NCI-H2029 treated with DMSO at 0.1 percent for 48 hours (cell line): ENCODE measurements at places on chromosomes 16 and 17.

GRCh38 chr16:14181371-14182050 is 110.4 kb downstream of the MRTFB start:
- no peak for DNase-seq

GRCh38 chr17:31313982-31314781 is at the start of gene EVI2B:
Gene EVI2B (minus strand): TSS chr17:31314054. CDS start chr17:31305609, 8,445 bp downstream.
- no peak for DNase-seq

GRCh38 chr16:5216441-5217080 is 119.0 kb upstream of the EEF2KMT start:
- no peak for DNase-seq

DNA sequence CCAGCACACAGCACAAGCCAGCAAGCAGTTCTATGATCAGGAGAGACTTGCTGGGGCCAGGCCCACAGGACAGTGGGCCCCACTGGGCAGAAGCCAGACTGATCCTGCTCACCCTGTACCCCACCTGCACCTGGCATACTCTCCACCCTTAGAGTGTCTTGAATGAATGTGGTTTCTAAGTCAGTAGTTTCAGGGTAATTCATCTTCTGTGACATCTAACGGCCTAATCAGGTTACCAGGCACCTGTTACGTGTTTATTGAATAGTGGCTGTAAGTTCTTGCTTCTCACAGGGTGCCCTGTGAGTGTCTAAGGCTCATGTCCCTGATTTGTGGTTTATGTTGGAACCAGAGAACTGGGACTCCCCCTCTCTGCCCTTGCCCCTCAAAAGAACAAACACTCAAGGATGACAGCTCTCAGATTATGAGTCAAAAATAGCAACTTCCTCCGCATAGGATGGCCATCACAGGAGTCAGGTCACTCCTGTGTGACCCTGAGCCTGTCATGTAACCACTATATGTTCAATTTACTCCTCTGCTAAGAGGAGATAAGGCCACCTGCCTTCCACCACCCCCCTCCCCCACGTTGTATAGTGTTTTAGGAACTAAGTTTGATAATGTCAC is 7.0 kb upstream of the OR2C1 start:
- DNase-seq: no peak

DNA sequence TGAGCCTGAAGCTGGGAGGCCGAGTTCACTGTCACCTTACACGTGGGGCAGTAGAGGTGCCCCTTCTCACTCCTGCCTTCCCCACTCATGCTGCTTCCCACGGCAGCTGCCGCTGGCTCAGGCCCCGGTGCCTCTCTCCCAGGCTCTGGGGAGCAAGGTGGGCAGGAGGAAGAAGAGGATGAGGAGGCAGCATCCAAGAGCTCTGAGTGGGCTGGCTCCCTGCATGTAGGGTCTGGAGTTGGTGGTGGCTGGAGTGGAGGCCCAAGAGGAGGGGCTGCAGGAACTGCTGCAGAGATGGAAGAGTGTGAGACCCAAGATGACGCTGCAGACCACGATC is 8.9 kb downstream of the NKIRAS2 start:
- no peak for DNase-seq

- no peak for DNase-seq
Observed at GRCh38 chr17:29640413-29640812, 17.7 kb upstream of the CORO6 start.

DNA sequence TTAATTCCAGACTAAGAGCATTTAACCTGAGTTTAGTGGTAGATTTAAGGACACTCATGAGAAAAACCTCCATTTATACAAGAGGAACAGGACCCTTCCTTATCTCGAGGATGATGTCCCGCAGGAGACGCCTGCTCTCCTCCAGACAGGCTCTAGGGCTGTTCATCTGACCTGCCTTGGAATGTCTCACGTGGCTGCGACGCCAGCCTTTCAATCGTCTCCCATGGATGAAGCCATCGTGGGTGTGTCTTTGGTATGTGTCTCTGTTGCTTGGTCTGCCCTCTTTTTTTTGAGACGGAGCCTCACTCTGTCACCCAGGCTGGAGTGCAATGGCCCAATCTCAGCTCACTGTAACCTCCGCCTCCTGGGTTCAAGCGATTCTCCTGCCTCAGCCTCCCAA is 16.5 kb downstream of the CHMP6 start:
- DNase-seq: no peak

DNA sequence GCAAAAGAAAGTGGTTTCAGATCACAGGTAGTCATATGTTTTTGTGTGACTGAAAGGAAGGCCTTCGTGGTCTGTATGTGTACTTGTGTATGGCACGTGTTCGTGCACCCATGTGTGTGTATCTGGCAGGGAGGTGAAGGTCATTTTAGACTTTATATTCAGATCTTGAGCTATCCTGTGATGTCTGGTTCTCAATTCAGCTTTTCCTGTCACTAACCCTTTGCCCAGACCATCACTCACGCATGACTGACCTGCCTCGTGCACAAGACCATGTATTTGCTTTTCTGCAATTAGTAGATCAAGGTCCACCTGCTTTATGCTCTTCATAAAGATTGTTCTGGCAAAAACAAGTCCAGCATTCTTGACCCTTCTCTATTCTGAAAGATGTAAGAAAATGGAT is 139.7 kb upstream of the MAF start:
- no peak for DNase-seq

DNA sequence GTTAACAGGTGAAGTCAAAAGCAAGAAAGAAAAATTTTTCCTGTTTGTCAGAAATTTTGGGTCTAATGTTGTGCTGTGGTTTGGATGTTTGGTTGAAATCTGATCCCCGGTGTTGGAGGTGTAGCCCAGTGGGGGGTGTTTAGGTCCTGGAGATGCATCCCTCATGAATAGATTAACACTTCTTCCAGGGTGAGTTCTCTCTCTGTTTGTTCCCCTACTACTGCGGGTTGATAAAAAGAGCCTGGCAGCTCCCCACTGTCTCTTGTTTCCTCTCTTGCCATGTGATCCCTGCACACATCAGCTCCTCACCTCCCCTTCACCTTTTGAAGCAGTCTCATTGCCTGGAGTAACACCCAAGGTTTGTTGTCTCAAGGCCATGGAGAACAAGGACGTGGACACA is 14.6 kb upstream of the CDH8 start:
- no peak for DNase-seq

GRCh38 chr17:75250009-75250471 is 11.4 kb downstream of the GGA3 start:
- no peak for DNase-seq

GRCh38 chr17:45299361-45299760 is 17.5 kb downstream of the MAP3K14 start:
- DNase-seq: no peak

- DNase-seq: no peak
Observed at GRCh38 chr16:80375513-80375912, 165.3 kb upstream of the DYNLRB2 start.

- DNase-seq: no peak
Observed at GRCh38 chr17:60393840-60394723, 2.1 kb upstream of the USP32 start.

DNA sequence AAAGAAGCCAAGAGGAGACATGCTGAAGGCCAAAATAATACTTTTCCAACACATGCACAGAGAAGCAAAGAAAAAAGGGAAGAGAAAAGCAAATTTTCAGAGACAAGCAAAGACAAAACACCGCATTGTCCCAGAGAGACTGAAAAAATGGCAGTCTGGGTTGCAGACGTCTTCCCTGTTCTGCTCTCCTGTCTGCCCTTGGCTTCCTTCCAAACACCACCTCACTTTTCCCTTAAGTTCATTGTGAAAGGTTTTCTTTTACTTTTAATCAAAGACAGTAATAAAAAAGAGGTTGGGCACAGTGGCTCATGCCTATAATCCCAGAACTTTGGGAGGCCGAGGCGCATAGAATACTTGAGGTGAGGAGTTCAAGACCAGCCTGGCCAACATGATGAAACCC is 21.2 kb upstream of the VAT1L start:
- DNase-seq: no peak

GRCh38 chr16:69511651-69512050 is 54.1 kb upstream of the NFAT5 start:
- DNase-seq: no peak

- DNase-seq: no peak
Observed at GRCh38 chr17:48556576-48557401, 11.9 kb upstream of the HOXB2 start.

DNA sequence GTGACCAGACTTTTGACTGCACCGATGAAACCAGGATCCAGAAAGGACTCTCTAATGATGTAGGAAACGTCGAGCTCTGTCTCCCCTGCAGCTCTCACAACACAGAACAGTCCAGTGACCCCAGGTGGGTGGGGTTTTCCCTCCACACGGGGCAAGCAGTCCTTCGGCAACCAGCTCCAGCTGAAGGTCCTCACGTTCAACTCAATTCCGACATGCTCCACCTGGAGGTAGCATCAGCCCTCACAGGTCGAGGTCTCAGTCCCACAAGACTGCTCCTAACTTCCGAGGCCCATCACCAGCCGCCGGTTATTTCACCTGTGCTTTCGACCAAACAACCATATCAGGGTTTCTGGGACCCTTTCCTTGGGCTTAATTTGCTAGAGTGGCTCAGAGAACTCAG is 28.2 kb downstream of the ITGAE start:
- no peak for DNase-seq

DNA sequence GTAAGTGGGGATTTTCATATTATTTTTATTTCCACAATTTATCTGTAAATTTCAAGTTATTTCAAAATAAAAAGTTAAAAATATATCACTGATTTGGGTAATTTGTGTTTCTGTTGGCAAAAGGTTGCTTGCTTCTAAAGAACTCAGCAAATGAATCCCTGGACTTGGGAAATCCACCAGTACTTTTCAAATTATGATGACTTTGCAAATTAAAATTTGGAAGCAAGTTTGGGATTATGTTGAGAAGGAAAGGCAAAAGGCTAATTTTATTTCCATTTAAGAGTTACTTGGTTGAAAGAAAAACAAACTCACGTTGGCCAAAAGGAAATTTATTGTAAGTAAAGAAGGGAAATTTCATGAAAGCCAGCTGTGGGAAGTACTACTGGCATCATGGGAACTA is 220.3 kb downstream of the MAP2K6 start:
- DNase-seq: no peak

- no peak for DNase-seq
Observed at GRCh38 chr17:78205124-78205775, 8.8 kb upstream of the BIRC5 start.

GRCh38 chr17:43987131-43988021 is 17.0 kb upstream of the NAGS start:
- no peak for DNase-seq

DNA sequence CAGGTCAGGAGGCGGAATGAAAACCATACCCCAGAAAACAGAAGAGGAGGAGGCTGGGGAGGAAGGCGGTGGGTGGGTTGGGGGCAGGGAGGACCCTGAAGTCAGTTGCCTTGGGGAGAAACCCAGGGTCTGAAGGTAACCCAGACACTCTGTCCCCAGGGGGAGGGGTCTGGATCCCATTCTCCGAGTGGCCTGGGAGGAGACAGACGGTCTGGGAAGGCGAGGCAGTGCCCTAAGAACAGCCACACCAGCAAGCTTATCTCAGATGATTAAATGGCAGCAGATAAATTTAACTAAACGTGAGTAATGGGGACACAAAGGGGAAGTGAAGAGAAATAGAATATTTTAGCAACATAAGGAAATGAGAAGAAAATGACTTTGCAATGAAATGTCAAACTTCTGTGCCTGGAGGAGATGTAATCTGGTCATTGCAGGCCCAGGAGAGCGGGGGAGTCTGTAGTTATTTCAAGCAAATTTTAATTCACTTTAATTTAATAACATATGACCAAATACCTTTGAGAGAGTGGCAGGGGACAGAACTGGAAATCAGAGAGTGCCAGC is 21.4 kb upstream of the ZFP90 start:
- DNase-seq: no peak

- DNase-seq: no peak
Observed at GRCh38 chr17:3004925-3005324, 58.5 kb downstream of the OR1D5 start.

DNA sequence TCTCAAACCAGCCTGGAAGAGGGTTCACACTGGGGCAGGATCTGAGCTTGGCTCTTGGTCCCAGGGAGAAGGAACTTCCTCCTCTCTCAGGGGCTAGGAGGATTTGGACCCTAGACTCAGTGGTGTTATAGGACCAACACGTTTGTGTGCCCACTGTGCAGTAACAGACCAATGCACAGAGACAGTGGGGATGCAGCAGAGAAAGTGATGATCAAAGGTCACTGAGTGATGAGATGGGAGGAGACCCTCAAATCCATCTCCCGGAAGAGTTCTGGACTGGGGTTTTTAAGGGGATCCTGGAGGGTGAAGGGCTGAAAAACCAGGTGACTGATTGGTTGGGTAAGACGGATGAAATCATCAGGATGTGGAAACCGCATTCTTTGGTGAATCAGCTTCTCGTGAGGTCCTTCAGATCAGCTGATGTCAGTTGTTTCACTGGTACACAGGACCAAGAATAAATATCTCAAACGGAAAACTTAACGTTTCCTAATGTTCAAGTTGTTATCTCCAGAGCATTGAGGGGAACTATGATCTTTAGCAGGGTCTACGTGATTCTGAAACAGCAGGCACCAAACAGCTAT is 3.3 kb upstream of the VAC14 start:
- DNase-seq: no peak

DNA sequence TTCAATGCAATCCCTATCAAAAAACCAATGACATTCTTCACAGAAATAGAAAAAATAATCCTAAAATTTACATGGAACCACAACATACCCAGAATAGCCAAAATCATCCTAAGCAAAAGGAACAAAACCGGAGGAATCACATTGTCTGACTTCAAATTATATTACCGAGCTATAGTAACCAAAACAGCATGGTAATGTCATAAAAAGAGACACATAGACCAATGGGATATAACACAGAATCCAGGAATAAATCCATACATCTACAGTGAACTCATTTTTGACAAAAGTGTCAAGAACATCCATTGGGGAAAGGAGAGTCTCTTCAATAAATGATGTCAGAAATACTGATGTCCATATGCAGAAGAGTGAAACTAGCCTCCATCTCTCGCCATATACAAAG is 105.8 kb upstream of the CORO6 start:
- DNase-seq: no peak
